Progenitor cell of endocrine pancreas (in vitro differentiated cells): ENCODE measurements at places on chromosomes 3 and 15. TPM values are rescaled to one million over a fixed set of nuclear protein-coding genes. Genes with fewer than 3 reads are reported as not detected.

Gene MKRN3
- 0.24 and 0.46 TPM in 2 replicates for total RNA-seq

Gene EIF4E3
- 11.9 and 12.1 TPM in 2 replicates for total RNA-seq

Gene GOLGA8R
- 0.31 and 0.55 TPM in 2 replicates for total RNA-seq

Gene HCLS1
- 0.46 and 0.73 TPM in 2 replicates for total RNA-seq
